ENCODE measurements at places on chromosomes 4 and X. TPM values are rescaled to one million over a fixed set of nuclear protein-coding genes. Genes with fewer than 3 reads are reported as not detected.

DNA sequence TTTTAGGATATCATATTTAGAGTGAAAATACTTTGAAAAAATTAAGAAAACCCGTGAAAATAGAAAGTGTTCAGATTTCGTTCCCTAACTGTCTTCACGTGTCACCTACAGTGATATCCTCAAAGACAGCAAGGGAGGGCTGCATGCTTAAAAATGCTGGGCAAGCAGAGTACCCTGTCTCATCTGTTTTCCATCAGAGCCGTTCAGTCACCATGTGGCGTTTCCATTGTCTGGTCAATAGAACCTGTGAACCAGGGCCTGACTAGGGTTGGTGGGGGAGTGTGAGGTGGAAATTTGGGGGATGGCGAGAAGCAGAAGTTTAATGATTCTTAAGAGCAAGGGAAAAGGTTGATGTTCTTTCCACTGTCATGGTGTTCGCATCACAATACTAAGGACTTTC lies 173.9 kb downstream of the BMPR1B start:
- no peaks in the 10 kb centered on the region for H3K27me3 ChIP-seq
- H3K4me1 ChIP-seq = no peaks in the 10 kb centered on the region
- H3K4me3 ChIP-seq = no peak overlapping the region
- H3K27ac ChIP-seq = no peak overlapping the region

DNA sequence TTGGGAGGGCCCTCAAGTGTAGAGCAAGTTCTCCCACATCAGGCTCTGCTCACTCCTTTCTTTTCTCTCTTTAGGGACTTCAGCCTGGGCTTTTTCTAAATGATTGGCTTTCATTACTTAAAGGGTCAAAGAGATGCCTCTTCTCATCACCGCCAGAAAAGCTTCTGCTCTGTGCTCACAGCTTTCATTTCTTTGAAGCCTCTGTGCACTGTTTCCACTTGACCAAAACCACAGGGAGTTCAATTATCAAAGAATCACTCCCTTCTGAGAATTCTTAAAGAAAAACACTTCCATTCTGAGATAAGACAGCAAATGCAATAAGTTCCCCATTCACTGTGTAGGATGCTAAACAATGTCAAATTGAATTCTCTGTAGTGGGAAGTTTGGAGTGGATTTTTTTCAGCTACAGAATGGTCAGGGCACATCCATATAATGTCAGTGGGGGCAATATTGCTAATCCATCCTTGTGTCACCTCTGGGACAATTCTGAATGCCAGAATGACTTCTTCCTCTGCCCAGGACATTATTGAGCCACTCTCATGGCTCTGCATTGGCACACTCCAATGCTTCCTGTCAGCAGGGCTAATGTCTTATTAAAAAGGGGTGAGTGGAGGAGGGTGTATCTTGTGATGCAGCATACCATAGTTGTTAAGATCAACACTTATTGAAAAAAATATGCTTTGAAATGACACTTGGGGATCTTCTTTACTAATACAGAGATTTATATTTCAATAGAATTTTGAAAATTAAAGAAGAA lies 217.6 kb downstream of the SNCA start:
- DNase-seq = no peak
- no peak overlapping the region for H3K27ac ChIP-seq
- no peaks in the 10 kb centered on the region for H3K36me3 ChIP-seq
- no peak overlapping the region for H3K4me3 ChIP-seq
- H3K4me1 ChIP-seq = peaks cover 17% of the 10 kb centered on the region

The CXCL3 gene
- 0.59 TPM for total RNA-seq

DNA sequence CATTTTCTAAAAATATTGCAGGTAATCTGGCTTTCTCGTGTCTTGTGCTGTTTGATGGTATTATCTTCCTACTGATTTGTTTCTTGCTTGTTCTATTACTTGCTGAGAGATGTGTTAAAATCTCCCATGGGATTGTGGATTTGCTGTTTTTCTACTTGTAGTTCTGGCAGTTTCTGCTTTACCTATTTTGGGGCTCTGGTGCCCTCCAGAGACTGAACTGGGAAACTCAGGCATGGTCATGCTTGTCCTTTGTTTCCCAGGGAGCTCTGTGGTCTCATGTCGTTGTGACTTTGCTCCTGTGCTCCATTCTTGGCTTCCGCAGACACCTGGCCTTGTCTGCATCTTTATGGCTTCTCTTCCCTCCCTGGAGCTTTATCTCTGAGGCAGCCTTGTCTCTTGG lies 39.5 kb downstream of the NSD2 start:
- H3K4me3 ChIP-seq = no peak overlapping the region
- H3K4me1 ChIP-seq = no peaks in the 10 kb centered on the region
- H3K27me3 ChIP-seq = no peaks in the 10 kb centered on the region
- no peak overlapping the region for H3K27ac ChIP-seq
- H3K36me3 ChIP-seq = no peaks in the 10 kb centered on the region

The NALF2 gene
- total RNA-seq = 26.1 TPM

The TMEM35A gene
- 1.5 TPM for total RNA-seq

GRCh38 chrX:155027509-155028066 lies 944 bp downstream of the FUNDC2 start:
- H3K4me3 ChIP-seq = peak overlapping the region; percentile 43
- H3K36me3 ChIP-seq = no peaks in the 10 kb centered on the region
- no peaks in the 10 kb centered on the region for H3K4me1 ChIP-seq
- H3K27me3 ChIP-seq = no peaks in the 10 kb centered on the region
- peak overlapping the region; percentile 93 for H3K27ac ChIP-seq

DNA sequence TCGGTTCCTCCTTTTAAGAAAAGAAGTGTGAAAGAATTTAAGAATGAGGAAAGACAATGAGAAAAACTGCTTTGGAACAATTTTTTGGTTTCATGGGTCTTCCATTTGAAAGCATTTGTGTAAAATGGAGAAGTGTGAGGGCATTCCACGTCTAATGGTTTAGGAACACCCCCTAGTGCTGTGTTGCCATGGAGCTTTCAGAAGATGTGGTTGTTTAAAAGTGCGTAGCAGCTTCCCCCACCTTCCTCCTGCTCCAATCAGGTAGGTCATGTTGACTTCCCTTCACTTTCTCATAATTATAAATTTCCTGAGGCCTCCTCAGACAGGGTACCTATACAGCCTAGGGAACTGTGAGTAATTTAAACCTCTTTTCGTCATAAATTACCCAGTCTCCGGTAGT lies 50.0 kb downstream of the UGT2B10 start:
- H3K4me3 ChIP-seq = no peak overlapping the region
- H3K4me1 ChIP-seq = no peaks in the 10 kb centered on the region
- H3K27ac ChIP-seq = no peak overlapping the region
- no peaks in the 10 kb centered on the region for H3K36me3 ChIP-seq
- no peak for DNase-seq

DNA sequence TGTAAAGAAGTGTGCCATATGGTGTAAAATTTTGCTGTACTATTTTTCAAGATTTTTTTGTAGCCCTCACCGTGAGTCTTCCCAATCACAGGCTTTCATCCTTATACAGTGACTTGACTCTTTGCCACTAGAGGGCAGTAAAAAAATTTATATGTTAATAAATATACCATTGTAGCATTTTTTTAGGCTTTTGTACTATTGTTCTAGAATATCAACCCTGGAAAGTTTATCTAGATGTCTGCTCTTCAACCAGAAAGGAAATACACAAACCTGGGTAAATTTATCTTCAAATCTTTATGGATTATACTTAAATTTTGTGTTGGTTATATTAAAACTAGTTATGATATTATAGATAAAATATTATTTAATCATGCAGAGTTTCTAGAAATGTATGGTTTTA lies 235.3 kb downstream of the TENM3 start:
- H3K27ac ChIP-seq = no peak overlapping the region
- H3K4me3 ChIP-seq = no peak overlapping the region
- no peaks in the 10 kb centered on the region for H3K36me3 ChIP-seq
- no peaks in the 10 kb centered on the region for H3K4me1 ChIP-seq
- no peak for DNase-seq
